ENCODE measurements at places on chromosomes 7 and 10.

DNA sequence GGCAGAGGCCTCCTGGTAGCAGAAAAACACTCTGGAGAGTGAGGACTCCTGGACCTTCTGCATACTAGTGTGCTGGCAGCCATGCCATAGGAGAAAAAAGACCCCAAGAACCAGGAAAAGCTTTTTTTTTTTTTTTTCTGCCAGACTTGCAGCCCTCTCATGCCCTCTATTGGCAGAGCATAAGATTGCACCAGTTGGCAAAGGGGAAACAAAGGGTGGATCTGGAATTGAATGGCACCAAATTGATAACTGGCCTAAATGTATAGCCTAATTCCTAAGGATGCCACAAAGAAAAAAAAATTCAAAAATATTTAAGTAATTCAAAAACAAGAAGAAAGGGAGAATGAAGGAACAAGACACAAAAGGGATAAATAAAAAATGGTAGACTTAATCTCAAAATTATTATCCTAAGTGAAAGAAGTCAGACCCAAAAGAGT is 112.5 kb upstream of the GHITM start:
- no peak for DNase-seq

DNA sequence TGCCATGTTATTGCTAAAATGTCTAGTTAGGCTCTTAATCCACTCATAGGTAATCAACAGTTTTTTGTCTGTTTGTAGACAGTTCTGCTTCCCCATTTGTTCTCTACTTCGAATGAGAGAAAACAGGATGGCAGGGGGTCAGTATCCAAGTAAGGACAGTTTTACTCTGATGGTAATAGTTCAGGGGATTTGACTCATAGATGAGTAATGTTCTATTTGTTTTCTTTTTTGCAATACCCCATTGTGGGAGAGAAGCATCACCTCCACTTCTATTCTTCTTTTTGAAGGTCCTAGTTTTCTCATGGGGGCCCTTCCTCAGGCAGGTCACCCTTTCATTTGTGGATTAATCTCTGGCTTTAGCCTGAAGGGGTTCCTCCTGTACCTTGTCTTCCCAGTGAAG is 13.9 kb downstream of the PCLO start:
- no peak for DNase-seq

GRCh38 chr7:88523645-88524044 is 217.0 kb upstream of the STEAP4 start:
- no peak for DNase-seq

DNA sequence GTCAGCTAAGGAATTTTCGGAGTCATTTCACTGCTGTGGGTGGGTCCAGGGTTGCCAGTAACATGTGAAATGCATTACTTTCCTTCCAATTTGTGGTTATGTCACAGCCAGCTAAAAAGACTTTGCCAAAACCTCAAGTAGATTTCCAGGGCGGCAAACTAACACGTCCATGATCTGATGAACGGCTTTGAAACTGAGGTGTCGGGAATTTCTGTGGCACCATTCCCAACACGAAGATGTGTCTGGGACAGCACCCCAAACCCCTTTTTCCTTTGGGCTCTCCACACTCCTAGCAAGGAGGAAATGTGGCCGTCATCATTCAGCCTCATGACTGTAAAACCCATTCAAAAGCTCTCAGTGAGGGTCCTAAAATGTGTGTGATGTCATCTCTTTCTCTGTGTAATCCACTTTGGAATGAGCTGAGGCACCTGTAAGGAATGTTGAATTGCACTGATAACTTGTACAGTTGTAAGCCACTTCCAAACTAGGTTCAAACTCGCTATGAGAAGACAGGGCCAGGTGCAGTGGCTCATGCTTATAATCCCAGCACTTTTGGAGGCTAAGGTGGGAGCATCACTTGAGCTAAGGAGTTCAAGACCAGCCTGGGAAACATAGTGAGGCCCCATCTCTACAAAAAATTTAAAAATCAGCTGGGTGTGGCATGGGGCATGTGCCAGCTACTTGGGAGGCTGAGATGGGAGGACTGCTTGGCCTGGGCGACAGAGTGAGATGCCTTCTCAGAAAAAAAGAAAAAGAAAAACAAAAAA is 146.1 kb upstream of the FRMD4A start:
- DNase-seq = no peak

GRCh38 chr10:58782876-58783851 is 270.5 kb downstream of the BICC1 start:
- no peak for DNase-seq

- DNase-seq = no peak
Observed at GRCh38 chr7:158869876-158870275, 13.5 kb downstream of the DYNC2I1 start.

DNA sequence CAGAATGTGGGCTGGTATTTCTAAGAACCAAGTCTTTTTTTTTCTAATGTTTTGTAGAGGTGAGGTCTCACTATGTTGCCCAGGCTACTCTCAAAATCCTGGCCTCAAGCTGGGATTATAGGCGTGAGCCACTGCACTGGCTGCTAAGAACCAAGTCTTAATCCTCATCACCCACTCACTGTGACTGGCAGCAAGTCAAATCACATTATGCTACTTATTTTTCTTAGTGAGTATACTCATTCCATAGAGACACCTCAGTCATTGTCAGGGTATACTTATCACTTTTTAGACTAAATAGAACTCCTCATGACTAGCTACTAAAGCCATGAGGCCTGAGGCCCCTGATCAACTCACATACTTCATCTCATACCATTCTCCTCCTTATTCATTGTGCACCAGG is 116.1 kb downstream of the STRA8 start:
- no peak for DNase-seq

DNA sequence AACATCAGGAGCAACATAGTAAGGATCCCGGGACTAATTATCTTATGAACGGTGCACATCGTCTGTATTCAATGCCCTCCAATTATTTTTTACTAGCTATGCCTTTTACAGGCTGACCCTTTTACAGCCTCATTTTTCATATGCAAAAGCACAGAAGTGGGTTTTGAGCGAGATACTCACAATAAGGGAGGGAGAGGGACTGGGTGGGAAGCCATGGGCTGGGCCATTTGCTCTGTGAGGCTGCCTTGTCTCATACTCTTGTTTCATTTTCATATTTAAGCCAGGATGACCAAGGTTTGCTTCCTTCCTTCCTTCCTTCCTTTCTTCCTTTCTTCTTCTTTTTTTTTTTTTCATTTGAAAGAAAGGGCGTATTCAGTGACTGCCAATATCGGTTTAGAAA is 259.3 kb downstream of the TRIL start:
- no peak for DNase-seq

GRCh38 chr7:46009211-46009610 is 88.1 kb upstream of the IGFBP3 start:
- DNase-seq = no peak

GRCh38 chr10:35270100-35270499 is 66.2 kb upstream of the CCNY start:
- DNase-seq = no peak

- DNase-seq = no peak
Observed at GRCh38 chr10:118523775-118524174, 71.7 kb downstream of the PRLHR start.

DNA sequence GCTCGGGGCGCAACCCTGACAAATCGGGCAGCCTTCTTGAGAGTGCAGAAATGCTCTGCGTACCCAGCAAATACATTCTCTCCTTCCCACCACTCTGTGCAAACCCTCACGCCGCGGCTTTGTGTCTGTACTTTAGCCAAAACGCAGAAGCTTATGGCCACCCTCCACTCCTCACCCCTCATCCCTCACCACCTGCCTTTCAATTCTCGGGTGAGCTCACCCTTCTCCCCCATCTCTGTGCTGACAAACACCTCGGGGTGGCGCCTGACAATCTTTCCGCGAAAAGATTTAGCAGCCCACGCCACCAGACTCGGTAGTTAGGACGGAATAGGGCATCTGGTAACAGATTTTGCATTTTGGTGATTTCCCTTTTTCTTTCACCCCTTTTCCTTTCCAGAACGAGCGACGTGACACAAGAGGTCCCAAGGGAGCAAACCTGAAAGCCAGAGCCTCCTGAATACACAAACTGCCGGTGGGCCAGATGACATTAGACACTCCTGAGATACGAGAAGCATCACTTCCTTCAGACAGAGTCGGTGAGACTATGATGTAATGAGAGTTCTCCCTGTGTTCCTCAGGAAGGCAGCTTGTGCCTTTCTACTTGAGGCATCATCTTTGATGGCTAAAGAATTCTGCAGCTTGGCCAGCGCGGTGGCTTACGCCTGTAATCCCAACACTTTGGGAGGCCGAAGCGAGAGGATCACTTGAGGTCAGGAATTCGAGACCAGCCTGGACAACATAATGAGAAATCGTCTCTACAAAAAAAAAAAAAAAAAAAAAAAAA is 671 bp upstream of the ATAD1 start:
- peak; percentile 40 for DNase-seq

DNA sequence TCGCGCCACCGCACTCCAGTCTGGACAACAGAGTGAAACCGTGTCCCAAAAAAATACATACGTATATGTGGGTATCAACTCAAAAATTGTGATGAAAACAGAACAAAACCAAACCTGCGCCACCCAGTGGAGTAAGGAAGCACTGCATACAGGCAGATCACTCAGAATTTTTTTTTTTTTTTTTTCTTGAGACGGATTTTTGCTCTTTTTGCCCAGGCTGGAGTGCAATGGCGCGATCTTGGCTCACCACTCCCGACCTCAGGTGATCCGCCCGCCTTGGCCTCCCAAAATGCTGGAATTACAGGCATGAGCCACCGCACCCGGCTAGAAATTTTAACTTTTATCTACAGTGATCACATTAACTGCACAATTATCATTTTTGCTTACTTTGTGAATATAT is 9.1 kb upstream of the TMEM236 start:
- peak; percentile 10 for DNase-seq

- no peak for DNase-seq
Observed at GRCh38 chr7:27169658-27170425, 4.3 kb downstream of the HOXA10 start.

DNA sequence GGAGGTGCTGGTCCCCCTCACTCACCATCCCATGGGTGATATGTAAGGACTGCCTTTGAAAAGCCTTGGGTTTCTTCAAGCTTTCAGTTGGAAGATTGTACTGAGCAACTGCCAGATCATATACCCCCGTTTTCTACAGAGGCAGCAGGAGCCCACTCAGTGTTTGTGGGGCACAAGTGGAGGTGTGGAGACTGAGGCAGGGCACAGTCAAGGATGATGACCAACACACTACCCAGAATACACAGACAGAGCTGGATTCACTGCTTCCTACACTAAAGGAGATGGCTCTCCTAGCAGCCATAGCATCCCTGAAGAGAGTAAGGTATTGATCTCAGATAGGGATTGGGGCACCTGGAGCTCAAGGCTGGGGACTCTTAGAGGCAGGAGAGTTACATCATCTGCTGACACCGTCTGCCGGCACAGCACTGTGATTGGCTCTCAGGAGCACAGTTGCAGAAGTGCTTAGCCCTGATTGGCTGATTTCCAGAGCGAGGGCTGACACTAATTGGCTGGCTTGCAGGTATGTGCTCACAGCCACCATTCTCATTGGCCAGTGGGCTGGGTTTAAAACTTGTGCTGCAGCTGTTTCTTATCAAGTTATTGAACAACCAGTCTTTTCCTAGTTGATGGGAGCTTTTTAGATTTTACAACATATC is 77.9 kb upstream of the PFKP start:
- DNase-seq = no peak

- no peak for DNase-seq
Observed at GRCh38 chr7:148964483-148965267, 63.6 kb downstream of the PDIA4 start.

GRCh38 chr7:16067711-16068110 is 353.6 kb downstream of the CRPPA start:
- no peak for DNase-seq

DNA sequence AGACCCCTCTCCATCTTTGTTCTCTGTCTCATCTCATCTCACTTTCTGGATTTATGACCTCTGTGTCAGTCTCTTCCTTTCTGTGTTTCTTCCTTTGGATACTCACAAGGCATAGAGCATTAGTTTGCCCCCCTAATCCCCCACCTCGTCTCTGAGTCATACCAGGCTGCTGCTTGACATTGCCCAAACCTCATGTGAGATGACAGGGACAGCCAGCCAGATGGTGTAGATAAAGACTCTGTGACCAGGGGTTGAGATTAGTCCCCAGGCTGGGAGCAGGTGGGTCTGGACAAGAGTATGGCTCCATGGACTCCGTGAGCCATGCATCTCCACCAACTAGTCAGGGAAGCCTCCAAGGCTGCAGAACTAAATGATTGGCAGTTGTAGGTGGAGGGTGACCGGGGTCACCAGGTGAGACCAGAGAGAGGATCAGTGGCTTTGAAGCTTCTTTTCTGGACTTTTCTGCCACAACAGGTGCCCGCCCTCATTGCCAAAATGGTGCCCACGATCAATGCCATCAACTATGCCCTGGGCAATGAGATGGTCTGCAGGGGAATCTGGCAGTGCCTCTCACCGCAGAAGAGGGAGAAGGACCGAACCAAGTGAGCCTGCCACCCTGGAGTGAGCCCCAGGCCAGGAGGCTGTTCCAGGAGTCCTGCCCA is 13.3 kb downstream of the RGR start:
- DNase-seq = no peak

- DNase-seq = no peak
Observed at GRCh38 chr7:28067171-28067570, 113.4 kb downstream of the JAZF1 start.

GRCh38 chr10:114337510-114338462 is 66.5 kb downstream of the AFAP1L2 start:
- DNase-seq = no peak

DNA sequence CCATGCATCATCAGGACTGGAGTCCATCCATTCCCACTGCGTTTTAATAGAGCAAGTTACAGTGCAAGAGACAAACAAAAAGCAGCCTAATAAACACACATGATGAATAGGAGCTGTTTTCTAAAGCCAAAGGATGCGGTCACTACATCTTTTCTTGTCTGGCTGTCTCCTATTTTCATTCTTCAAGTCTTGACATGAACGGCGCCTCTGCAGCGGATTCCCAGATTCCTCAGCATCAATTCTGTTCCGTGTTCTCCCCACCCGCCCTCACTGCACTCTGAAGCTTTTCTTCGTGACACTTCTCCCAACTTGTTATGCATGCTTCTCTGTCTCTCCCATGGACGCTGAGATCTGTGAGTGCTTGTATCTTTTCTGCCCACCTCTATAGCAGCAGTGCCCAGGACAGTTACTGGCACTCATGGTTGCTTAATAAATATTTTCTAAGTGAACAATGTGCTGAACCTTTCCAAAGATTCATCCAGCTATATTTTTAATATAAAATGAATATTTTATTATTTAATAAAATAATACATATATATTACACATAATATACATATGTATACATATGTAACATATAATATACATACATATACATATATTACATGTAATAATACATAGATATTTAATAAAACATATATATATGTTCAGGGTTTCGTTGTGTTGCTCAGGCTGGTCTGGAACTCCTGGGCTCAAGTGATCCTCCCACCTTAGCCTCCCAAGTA is 242.9 kb downstream of the ABCA13 start:
- no peak for DNase-seq

DNA sequence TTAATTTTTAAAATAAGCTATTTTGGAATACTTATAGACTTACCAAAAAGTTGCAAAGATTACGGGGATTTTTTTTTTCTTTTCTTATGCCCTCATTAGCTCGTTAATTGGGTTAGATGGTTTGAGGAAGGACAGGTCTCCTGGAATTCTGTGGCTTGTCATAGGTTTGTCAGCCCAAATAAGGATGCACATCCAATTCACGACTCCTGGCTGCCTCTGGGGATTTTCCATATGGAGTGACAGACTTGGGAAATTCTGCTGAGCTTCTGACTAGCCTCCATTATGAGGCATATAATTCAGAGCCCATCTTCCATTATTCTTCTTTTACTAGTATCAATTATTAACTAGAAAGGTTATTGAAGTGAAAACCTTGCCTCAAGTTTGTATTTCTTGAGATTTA is 102.1 kb downstream of the AUTS2 start:
- no peak for DNase-seq

GRCh38 chr7:30594048-30594539 is 584 bp upstream of the GARS1 start:
- no peak for DNase-seq
